ENCODE measurements at places on chromosomes 5 and 9. TPM values are rescaled to one million over a fixed set of nuclear protein-coding genes. Genes with fewer than 3 reads are reported as not detected.

GRCh38 chr5:154095904-154096303 lies 57.1 kb downstream of the MFAP3 start:
- DNase-seq = no peak

Gene LHFPL2
- polyA plus RNA-seq = 5.6 TPM

DNA sequence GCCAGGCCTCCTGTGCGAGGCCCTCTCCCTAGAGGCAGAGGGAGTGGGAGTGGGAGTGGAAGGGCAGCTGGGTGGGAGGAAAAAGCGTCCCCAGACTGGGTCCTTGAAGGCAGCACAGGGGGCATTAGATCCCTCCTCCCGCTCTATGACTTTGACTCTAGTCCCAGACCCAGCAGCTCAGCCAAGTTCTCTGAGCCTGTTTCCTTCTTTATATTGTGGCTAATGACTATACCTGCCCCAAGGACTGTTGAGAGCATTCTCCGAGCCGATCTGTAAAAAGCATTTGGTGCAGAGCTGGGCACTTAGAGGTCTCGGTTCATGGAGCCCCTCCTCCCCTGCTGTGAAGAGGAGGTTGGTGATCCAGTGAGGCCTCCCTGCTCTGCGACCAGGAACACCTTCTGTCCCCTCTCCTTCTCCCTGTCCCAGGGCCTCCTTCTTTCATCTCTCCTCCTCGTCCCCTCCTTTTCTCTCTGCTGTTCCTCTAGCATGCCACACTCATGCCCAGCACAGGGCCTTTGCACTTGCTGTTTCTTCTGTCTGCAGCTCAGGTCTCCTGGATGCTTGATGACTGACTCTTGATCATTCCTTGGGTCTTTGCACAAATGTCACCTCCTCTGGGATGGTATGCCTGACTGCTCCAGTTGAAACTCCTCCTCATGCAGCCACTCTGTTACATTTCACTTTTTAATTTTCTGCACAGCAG lies 23.4 kb upstream of the PSD2 start:
- DNase-seq = no peak

DNA sequence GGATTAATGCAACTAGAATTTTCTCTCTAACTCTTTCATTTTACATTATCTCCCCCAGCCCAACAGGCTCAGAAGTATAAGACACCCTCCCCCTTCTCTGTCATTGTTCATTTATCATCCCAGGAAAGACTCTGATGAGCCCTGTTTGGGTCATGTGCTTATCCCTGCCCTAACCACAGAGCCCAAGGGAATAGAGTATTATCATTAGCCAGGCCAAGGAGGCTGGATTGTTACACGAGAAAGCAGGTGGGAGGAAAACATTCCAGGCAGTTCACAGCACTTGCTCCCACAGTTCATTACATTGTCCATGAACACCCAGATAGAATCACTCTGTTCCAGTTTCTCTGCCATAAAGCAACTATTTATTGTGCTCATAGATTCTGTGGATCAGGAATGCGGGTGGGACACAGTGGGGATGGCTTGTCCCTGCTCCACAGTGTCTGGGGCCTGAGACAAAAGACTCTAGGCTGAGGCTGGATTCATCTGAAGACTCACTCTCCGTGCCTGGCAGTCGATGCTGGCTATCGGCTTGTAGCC lies 59.5 kb upstream of the TMEM215 start:
- DNase-seq = no peak

DNA sequence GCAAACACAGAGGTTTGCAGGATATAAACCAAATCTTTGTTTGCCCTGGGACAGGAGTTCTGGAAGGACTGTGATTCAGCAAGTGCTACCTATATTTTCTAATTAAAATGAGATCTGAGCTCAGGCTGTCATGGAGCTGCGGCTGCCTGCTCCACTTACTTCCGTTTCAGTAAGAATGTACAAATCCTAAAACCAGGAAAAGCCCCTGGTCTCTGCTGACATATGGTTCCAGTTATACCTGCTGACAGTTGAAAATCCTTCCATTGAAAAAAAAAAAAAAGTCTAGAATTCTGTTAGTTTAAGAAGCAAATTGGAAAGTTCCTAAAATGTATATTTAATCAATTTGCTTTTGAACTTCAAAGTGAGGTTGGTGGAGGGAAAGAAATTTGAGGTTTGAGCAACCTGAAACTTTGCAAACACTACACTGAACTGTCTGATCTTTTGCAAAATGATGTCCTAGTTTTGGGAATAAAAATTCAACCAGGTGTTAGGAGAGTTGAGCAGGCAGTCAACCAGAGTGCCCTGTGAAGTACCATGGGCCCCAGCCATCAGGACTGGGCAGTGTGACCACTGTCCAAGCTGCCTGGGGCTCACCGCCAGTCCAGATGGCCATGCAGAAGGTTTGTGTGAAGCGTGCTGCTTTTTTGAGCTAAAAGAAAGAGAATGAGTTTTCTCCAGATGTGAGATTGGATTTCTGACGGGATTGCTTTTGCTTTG lies 50.6 kb downstream of the SHB start:
- DNase-seq = peak; percentile 41

Gene RNF208
- 36.0 TPM for polyA plus RNA-seq

Gene OR1J2
- polyA plus RNA-seq = not detected

DNA sequence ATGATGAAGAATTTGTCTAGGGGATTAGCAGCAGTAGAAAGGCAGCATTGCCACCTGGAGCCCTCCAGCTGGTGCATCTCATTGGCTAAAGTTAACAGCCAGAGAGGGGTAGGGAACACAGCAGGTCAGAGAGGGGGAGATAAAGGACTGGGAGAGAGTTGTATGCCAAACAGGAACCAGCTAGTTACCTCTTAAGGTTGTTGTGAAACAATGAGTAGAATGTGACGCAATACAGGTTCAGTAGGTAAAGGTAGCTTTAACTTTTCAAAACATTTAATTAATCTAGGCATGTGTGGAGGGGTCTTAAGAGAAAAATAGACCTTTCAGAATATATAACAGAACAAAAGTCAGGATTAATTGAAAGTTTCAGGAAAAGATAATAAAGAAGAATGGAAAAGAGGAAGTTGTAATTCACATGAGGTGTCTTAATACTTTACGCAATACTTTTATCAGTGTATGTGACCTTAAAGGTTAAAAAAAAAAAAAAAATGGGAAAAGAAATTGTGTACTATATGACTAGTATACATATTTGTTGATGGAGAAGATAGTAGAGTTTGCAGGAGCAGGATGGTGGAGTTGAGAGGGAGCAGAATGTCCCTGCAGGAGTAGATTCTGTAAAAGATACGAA lies 14.3 kb downstream of the FBXO38 start:
- DNase-seq = no peak

Data from right cardiac atrium (tissue), 5 donors.